DND-41 (cell line): ENCODE measurements at places on chromosomes 6 and 20.

DNA sequence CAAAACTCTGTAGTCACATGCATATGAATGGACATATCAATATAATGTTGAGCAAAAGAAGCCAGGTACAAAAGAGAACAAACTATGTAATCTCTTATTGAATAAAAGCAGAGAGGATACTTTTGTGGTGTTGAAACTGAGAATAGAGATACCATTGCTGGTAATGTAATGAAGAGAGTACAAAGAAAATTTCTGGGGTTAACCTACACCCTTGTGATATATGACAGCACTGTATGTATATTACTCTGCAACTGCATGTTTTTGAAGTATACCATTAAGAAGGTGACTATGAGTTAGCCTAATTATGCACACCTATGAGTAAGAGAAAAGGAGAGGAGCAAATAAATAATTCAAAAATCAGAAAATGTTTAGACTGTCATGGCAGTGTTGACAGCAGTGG, 268.8 kb upstream of the DEFB112 start:
- no peak for DNase-seq

- no peak for DNase-seq
These were observed 154.5 kb downstream of the CD83 start for GRCh38 chr6:14271789-14272736.

DNA sequence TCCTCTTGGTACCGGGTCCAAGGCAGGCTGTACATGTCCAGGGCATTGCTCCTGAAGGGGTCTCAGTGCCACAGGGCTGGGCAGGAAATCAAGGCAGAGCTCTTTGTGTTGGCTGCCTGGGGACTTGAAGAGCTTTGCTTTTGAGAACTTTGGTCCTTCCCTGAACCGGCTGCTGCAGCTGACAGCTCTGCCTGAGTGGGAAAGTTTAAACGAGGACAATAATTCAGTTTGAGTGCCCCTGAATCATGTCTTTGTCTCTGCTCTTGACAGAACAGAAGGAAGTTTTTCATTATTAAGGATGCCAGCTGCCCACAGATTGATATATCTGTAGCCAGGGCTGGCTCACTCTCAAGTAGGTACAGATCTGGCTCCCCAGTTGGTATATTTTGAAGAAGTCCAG, 56.1 kb downstream of the ANKRD6 start:
- no peak for DNase-seq

DNA sequence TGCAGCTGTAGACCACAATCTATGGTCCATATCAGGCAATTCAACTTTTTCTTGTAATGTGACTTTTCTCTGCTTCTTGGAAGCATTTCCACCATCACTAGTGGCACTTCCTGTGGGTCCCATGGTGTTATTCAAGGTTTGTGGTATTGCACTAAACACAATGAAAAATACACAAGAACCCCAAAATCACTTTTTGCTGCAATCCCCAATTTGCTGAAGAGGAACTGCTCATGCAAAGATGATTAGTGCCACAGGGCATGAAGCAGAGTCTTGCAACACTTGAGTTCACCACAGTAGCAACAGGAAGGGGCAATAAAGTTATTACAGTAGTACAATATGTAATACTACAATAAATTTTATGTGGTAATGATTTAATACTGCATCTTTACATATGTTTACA, 16.8 kb upstream of the TAAR1 start:
- DNase-seq: no peak

DNA sequence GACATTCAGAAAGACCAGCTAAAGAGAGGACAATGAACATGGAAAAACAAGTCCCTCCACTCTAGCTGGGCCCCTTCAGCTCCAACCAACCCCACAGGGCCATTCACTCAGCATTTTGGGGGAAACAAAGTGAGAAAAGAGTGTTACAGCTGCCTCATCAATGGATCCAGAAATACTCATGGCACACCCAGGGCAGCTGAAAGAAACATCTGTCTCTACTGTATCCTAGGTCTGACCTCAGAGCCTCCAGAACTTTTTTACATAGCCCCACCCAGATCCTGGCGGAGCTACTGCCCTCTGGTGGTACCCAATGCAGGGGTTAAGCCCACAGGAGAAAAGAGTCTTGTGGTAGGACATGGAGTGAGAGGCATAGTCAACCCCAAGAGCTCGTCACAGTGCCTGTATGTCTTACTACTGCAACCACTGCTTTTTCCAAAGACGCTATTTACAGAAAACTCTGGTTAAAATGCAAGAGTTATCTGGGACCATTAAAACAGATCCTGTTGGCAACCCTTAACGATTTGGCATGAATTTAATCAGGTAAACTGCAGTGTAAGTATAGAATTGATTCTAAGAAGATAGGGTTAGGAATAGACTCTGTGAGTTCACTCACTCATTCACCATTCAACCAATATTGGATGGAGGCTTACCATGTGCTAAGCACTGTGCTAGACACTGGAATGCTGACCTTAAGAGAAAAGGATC, 37.4 kb upstream of the FAM83C start:
- peak; percentile 63 for DNase-seq

DNA sequence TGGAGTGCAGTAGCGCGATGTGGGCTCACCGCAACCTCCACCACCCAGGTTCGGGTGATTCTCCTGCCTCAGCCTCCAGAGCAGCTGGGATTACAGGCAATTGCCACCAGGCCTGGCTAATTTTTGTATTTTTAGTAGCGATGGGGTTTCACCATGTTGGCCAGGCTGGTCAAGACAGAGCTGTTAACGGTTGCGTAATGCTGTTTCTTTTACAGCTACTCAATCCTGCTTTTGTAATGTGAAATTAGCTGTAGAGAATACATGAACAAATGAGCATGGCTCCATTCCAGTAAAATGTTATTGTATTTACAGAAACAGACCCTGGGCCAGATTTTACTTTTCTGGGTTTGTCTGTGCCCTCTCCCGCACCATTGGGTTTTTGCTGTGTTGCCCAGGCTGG, 1.9 kb downstream of the PNLDC1 start:
- DNase-seq: no peak

DNA sequence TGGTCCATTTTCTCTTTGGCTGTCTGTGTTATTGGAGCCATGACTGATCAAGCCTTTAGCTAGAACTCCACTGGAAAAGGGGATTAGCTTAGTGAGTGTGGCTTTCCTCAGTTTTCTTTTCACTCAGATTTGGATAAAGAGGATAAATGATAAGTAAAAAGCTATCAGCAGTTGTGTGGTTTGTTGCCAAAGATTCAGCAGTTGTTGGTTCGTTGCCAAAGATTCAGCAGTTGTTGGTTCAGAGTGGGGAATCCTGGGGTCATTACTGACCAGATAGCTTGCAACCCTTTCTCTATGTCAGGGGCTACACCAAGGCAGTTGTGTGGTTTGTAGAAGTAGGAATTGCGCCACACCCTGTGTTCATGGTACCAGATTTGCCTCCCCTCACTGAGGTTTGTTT, 107.7 kb upstream of the SCP2D1 start:
- DNase-seq: no peak

- DNase-seq: no peak
These were observed 156.3 kb upstream of the SNX9 start for GRCh38 chr6:157666729-157667128.

DNA sequence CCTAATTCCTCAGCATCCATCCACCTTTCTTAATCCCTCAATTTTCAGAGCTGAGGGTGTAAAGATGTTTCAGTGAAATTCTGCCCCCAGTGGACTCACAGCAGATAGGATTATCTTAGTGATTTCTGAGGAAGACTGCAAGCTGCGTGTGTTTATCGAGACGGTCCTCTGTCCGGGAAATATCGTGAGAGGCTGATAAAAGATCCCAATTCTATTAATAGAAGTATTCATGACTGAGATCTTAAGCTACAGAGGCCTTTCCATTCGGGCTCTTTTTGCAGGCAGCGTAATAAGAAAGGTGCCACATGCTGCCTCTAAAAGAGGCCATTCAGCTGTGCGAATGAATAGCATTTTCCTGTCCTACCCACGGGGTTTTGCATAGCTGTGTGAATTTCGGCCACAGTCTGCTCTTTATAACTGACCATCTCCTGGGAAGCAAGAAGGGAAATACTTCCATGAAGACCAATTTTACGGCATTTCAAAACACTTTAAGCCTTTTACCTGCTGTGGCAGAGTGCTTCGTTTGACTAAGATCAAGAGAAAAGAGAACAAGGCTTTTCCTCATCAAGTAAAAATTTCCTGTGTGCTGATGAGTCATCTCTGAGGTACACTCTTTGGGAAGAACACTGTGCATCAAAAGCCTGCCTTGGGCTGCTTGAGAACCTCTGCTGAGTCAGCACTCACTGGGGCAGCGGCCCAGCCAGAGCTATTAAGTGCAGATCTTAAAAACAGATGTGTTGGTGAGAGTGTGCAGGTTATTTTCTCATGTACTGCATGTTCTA, 208.8 kb downstream of the ARHGAP18 start:
- peak; percentile 13 for DNase-seq

DNA sequence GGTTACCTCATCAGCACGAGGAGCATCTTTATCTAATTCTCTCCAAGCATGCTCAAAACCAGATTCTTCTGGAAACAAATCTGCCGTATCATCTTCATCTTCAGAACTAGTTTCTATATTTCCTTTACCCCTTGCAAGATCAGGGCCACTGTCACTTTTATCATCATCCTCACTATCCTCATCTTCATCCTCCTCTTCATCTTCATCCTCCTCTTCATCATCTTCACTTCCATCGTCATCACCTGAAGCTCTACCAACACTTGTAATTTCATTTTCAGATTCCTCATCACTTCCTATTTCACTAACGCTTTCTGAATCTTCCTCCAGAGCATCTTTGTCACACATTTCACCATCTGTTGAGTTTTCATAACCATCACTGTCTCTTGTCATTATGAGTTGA, 8.9 kb downstream of the ESF1 start:
- DNase-seq: no peak

DNA sequence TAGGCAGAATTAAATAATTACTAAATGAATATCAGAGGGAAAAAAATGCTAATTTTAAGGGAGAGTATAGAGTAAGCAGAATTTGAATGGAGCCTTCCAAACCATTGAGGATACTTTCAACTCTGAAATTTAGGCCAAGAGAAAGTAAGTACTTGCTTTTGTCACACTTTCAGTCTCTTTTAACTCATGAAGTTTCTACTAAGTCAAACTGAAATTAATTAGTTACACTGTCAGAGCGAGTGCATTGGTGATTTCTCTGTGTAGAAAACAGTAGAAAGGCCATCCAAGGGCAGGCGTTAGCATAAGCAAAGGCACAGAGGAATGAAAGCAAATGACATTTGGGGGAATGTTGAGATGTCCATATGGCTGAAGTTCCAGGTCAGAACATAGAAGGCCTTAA, 92.9 kb downstream of the PLEKHG1 start:
- DNase-seq: no peak

DNA sequence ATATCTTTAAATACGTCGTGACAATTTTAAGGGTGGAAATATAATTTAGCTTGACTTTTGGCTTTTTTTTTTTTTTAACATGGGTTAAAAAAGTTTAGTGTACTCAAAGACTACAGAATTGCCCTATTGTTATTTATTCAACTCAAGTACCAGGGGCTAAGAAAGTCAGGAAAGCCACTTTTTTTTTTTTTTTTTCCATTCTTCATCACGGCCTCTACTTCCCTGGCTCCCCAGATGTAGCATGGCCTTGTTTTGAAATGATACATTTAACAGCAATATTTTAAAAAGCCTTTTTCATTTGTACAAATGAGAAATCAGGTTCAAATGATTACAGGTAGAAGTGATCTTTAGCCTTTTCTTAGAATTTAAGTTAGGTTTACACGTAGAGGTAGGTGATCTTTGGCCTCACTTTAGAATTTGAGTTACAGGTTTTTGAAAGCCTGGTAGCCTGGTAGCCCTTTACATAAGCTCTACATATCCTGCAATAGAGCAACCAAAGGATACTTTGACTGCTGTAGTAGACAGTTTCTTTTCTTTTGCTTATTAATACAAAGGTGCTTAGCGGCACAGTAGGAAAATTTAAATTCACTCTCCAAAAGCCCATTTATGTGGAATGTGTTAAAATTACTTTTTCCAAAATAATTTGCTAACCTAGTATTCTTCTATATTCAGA, 160.5 kb upstream of the MMS22L start:
- DNase-seq: no peak

GRCh38 chr6:87110636-87111035, 15.7 kb upstream of the CGA start:
- DNase-seq: no peak

DNA sequence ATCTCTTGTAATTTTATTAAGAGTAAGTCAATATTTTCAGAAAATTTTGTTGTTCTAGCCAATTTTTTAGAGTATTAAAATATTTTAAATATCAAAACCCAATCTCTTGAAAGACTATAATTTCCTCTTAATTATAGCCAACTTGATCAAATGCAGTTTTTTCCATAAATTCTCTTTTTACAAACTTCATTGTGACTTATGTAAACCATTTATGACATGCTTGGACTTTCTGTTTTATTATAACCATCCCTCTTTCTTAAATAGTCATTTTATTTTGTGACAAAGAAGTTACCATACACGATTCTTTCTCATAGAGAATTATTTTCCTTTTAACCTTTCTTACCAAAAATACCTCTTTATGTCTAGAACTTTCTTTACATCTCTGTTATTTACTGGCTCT, 1075.5 kb downstream of the KHDRBS2 start:
- no peak for DNase-seq

GRCh38 chr6:3444276-3445088, 12.4 kb downstream of the SLC22A23 start:
- DNase-seq: no peak

- DNase-seq: no peak
These were observed 44.1 kb upstream of the GCM1 start for GRCh38 chr6:53192682-53193188.

DNA sequence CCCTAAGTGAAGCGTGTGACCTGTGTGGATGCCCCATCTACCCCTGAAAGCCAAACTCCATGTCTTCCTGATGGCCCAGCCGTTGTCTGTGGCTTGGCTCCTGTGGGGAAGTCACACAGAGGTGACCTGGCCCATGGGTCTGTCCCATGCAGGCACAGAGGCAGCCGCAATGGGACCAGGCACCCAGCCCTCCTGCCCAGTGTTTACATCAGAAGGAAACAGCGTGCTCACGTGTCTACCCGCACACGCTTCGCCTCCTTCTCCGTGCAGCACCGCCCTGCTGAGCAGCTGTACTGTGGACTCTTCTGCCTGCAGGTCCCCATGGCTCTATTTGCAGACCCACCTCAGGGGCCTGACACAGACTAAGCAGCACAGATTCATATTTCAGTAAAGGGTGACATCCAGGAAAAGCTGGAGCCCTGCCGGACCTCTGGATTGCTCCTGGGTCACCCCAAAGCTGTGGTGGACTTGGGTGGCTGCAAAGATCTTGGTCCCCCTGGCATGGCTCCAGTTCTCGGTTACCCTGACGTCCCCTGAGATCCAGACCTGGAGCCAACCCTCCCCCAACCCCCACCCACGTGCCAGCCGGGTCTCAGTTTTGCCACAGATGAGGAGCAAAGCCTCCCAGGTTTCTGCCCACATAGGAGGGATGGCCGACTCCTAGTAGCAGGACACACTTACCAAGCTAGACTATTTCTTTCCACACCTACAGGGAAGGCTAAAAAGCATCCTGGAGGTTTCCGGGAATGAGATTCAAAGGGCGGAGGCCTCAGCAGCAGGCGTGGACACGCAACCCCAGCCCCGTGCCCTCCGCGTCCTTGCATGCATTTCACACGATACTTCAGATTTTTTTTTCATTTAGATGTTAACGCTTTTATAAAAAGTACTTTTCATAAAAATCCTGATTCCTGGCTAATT, 120.3 kb downstream of the CDH4 start:
- no peak for DNase-seq
